ENCODE measurements at places on chromosomes 11 and 22. TPM values are rescaled to one million over a fixed set of nuclear protein-coding genes. Genes with fewer than 3 reads are reported as not detected.

DNA sequence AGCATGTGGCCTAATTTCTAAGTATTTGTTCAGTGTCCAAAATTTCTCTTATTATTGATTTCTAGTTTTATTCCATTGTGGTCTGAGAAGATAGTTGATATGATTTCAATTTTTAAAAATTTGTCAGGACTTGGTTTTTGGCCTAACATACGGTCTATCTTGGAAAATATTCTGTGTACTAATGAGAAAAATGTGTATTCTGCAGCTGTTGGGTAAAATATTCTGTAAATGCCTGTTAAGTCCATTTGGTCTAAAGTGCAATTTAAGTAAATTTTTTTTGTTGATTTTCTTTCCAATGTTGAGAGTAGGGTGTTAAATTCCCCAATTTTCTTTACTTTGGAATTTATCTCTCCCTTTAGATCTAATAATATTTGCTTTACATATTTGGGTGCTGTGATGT is 78.3 kb downstream of the TECTA start:
- no peak for DNase-seq

DNA sequence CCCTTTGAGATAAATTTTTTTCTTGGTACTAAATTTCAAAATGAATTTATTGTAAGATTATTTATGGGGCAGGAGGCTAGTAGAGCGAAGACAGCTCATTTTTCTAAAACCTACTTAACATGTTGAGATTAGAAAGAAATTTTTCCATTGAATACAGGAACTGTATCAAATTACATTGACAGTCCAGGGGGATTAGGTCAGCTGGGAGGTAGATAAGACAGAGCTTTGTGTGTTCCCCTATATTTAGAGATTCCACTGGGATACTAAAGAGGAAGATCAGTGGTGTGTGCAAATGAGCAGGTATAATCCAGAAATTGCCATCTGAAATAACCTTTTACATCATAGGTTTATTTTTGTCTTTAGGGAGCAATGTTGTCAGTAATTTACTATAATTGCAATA is 32.1 kb downstream of the ENDOD1 start:
- DNase-seq = no peak

- DNase-seq = no peak
Observed at GRCh38 chr11:117723277-117724024, 73.6 kb downstream of the DSCAML1 start.

PHF21B gene
- 0.98 TPM for total RNA-seq

DNA sequence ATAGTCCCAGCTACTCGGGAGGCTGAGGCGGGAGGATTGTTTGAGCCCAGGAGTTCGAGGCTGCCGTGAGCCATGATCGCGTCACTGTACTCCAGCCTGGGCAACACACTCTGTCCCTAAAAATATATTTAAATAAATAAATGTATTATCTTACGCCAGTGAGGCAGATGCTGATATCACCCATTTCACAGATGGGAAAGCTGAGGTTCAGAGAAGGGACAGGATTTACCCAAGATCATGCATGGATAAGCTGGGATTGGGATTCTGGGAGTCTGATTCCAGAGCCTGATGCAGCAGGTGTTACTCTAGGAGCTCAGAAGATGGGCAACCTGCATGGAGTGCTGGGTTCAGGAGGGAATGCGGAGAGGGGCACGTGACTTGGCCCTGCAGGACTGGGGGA is 17.8 kb downstream of the SGSM1 start:
- DNase-seq = no peak

DNA sequence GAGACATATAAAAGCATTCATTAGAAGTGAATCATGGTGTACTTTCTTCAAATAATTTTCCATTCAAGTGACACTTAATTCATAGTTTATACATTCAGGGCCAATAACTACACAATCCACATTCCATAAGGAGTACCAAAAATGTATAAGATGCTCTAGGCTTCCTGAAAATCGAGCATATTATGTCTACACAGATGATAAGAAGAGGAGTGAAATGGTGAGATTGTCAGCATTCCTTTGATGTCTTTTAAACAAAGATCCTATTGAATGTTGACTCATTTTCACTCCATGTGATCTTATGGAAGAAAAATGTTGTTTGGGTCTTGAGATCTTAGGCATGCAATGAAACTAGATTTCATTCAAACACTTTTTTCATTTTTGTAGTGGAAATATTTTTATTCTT is 843.2 kb downstream of the KCNA4 start:
- DNase-seq = peak; percentile 68

GRCh38 chr11:16027621-16028020 is 328.7 kb downstream of the SOX6 start:
- DNase-seq = no peak

DNA sequence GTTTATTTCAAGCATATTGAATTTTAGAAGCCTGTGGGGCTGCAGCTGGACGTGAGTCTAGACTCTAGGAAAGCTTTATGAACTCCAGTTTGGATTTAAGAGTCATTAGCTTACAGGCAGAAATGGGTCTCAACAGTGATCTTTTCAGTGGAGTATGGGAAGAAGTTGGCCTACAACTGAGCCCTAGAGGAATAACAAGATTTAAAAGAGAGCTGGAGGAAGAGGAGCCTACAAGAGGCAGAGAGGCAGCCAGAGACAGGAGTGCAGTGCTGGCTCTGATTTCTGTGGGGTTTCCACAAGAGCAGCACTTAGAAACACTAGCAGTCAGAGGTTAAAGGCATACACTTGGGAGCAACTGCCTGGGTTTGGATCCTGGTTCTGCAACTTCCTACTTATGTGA is 17.9 kb downstream of the APOL5 start:
- no peak for DNase-seq

MRGPRE gene
- total RNA-seq = not detected

DNA sequence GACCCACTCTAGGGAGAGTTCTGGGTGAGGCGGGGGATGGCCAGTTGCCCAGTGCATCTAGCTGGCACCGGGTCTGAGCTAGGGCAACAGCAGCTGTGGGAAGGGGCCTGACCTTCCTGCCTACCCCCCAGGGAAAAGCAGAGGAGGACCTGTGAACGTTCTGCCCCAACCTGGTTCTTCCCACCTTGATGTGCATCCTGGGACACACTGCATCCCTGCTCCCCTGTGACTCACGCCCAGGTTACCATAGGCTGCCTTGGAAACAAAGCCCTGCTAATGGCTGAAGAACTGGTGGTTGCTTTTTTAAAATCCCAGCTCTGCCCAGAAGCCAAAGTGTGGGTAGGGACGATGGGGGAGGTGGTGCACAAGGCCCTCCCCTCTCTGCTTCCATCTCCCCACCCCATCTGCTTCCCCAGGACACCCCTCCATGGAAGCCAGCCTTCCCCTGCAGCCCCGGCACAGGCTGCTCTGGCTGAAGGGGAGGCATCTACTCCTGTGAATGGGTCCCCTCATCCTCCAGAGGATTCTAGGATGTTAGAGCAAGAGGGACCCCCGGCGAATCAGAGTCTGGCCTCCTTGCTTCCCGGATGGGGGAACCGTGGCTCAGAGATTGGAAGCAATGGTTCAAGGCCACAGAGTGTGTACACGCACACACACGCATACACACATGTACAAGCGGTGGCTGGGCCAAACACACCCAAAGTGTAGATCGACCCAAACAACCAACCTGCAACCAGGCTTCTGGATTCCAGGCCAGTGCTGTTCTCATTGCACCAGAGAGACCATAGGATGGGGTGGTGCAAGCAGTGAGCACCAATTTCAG is 7.6 kb upstream of the C11orf96 start:
- no peak for DNase-seq

DNA sequence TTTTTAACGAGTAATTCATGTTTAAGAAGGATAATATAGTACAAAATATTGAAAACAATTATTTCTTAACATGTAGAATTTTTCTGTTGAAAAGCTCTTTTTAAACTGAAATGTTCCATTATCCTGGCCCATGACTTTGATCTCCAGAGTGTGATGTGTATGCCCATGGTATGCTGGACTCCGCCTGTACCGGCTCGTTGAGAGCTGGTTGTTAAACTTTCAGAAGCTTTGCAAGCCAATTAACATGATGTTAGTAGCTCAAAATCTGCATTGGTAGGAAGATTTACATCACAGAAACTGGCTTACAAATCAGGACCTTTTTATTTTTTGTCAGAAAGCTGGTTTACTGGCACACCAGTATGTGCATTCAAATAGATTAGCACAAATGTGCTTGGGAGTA is 15.0 kb downstream of the SIK2 start:
- no peak for DNase-seq

GRCh38 chr11:46127150-46127638 is 5.9 kb upstream of the PHF21A start:
- peak; percentile 76 for DNase-seq

RBMXL2 gene
- not detected for total RNA-seq

GRCh38 chr22:22085702-22086500 is 103.3 kb upstream of the TOP3B start:
- DNase-seq = peak; percentile 40

GRCh38 chr11:9672288-9672916 is 8.5 kb downstream of the SWAP70 start:
- DNase-seq = no peak

XKR3 gene
- total RNA-seq = not detected

CRYBB3 gene
- total RNA-seq = not detected

DNA sequence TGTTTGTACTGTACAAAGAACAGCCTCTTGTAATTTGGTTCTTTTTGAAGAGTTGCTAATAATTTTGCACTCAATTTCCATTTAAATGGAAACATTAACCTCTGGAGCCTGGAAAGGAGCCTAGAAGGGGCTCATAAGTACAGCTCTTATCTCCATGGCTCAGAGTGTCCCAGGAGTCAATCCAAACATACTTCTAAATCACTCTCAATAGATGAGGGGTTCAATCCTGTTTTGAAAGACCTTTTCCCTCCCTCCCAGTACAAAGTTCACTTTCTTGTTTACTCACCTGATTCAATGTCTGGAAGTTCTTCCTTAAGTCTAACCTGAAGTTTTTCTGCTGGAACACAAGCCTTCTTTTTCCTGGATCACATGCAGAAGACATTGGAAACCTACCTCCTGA is 273.0 kb upstream of the PLET1 start:
- no peak for DNase-seq

Measured in LHCN-M2 (cell line).